ENCODE measurements at places on chromosomes 6 and 20.

DNA sequence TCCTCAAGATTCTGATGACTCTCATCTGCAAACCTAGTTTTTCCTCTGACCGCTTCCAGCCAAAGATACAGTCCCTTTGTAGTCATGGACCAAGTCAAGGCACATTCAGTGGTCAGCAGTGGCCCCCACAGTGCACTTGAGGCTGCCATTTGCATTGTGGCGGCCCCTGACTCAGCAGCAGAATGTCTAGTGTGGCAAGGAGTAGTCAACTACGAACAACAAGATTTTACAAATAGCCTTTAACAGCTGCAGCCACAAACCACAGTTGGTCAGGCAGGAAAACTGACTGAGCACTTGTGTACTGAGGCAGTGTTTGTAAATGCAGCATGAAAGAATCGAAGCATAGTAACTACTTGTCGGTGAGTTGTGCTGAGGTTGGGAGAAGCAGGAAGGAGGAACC lies 49.6 kb downstream of the SLC2A12 start:
- H3K4me3 ChIP-seq = no peak overlapping the region
- no peaks in the 10 kb centered on the region for H3K36me3 ChIP-seq
- no peaks in the 10 kb centered on the region for H3K4me1 ChIP-seq
- no peak for DNase-seq
- no peak overlapping the region for H3K27ac ChIP-seq

- H3K36me3 ChIP-seq = no peaks in the 10 kb centered on the region
- no peak overlapping the region for H3K27ac ChIP-seq
- no peak overlapping the region for H3K4me3 ChIP-seq
These were observed 10.1 kb downstream of the JARID2 start for GRCh38 chr6:15255909-15256395.

DNA sequence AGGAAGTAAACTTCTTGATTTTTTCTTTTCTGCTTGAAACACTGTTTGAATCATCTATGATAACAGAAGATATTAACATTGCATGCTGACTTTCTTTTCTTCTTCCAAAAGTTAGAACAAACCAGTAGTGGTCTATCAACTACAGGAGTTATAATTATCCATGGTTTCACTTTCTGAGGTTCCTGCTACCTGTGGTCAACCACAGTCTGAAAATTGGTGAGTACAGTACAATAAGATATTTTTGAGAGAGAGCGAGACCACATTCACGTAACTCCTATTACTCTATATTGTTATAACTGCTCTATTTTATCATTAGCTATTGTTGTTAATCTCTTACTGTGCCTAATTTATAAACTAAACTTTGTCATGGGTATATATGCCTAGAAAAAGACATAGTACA lies 86.1 kb downstream of the MAP7 start:
- H3K27ac ChIP-seq = no peak overlapping the region
- H3K27me3 ChIP-seq = no peaks in the 10 kb centered on the region
- H3K4me1 ChIP-seq = no peaks in the 10 kb centered on the region
- DNase-seq = no peak

DNA sequence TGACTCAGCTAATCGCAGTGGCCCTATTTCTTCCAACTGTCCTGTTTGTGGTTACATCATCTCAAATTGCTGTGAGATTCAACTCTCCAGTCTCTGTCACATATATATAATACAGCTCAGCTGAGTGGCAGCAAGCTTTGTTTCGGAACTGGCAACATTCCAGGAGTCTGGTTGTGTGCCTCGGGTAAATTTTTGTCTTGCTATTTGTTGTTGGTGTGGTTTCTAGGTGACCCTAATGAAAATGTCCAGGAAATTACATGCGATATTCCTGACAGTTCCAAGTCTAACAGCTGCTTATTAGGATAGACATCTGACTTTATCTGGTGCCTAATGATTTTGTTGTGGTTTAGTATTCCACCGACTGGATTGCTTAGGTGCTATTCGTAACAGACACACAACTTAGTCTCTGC lies 581.8 kb downstream of the CD109 start:
- no peaks in the 10 kb centered on the region for H3K36me3 ChIP-seq
- H3K27me3 ChIP-seq = no peaks in the 10 kb centered on the region
- H3K4me1 ChIP-seq = peaks cover 12% of the 10 kb centered on the region
- no peak for DNase-seq
- no peak overlapping the region for H3K4me3 ChIP-seq

GRCh38 chr6:151390851-151391470 lies 398 bp downstream of the ZBTB2 start:
- peak overlapping the region; percentile 94 for H3K4me3 ChIP-seq
- no peaks in the 10 kb centered on the region for H3K36me3 ChIP-seq
- peak overlapping the region; percentile 100 for H3K27ac ChIP-seq
- peaks cover 27% of the 10 kb centered on the region for H3K4me1 ChIP-seq

GRCh38 chr20:62760471-62760855 lies 35.8 kb upstream of the MRGBP start:
- peaks cover 34% of the 10 kb centered on the region for H3K27me3 ChIP-seq
- H3K4me1 ChIP-seq = no peaks in the 10 kb centered on the region
- H3K36me3 ChIP-seq = no peaks in the 10 kb centered on the region

- no peaks in the 10 kb centered on the region for H3K27me3 ChIP-seq
These were observed 59.5 kb downstream of the TRIM38 start for GRCh38 chr6:26022132-26022472.

DNA sequence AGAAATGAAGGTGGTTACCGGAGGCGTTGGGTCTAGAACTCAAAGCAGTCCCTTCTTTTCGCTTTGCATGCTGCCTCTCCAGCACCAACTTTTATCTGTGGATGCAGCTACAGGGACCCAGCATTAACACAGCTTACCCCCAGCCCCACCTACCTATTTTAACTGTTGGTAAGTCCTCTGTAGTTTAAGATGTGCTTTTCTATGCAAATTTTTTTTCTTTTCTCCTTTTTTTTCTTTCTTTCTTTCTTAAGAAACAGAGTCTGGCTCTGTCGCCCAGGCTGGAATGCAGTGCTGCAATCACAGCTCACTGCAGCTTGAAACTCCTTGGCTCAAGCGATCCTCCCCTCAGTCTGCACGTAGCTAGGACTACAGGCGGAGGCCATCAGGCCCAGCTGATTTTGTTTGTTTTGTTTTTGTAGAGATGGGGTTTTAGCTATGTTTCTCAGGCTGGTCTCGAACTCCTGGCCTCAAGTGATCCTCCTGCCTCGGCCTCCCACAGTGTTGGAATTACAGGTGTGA lies 6.5 kb upstream of the USP45 start:
- peak overlapping the region; percentile 88 for H3K27ac ChIP-seq
- H3K4me1 ChIP-seq = peaks cover 8% of the 10 kb centered on the region
- DNase-seq = peak; percentile 40
- peak overlapping the region; percentile 83 for H3K4me3 ChIP-seq
- H3K27me3 ChIP-seq = no peaks in the 10 kb centered on the region

DNA sequence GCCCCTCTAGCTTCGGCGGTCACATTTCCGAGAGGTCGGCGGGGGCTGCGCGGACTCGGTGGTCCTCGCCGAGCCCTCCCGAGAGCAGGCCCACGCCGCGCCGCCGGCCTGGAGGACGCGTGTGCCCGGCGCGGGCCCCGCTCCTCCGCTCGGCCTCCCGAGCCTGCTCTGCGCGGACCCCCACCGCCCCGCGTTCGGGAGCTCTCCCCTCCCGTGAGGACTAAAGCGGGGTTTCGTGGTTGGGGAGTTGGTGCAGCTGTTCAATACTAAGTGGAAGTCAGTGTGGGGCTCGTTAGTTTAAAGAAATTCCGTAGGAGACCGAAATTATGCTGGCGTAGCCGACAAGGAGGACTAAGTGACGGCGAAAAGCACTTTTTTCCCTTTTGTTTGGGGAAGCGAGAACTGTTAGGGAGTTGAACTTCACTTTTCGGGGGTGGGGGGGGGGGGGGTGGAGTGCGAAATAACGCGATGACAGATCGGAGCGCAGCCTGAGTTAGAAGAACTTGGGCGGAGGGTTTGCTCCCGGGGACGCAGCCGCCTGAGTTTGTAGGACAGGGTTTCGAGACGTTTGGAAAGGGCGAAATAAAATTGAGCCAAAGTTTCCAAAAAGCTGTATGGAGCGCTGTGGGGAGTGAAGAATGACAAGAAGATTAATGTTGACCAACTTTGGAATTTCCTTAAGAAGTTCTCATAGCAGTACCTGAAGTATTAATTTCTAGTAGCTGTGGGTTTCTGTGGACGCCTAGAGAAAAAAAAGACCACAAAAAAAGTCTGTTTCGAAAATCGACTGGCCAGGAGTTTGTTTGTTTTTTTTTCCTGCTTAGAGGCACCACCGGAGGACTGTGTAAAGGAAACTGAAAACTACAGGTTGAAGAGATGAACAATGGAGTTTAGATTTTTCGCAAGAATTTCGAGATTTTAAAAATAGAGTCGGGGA lies 1.4 kb downstream of the QKI start:
- no peaks in the 10 kb centered on the region for H3K36me3 ChIP-seq
- no peaks in the 10 kb centered on the region for H3K27me3 ChIP-seq
- H3K4me3 ChIP-seq = peak overlapping the region; percentile 82
- DNase-seq = peak; percentile 61

GRCh38 chr6:143607974-143608373 lies 69.8 kb upstream of the PHACTR2 start:
- no peak overlapping the region for H3K4me3 ChIP-seq
- H3K27ac ChIP-seq = no peak overlapping the region
- H3K27me3 ChIP-seq = no peaks in the 10 kb centered on the region
- peaks cover 12% of the 10 kb centered on the region for H3K4me1 ChIP-seq
- no peak for DNase-seq

- no peaks in the 10 kb centered on the region for H3K36me3 ChIP-seq
- no peak for DNase-seq
- peaks cover 3% of the 10 kb centered on the region for H3K4me1 ChIP-seq
- H3K4me3 ChIP-seq = no peak overlapping the region
These were observed 169.5 kb upstream of the THEMIS start for GRCh38 chr6:128070406-128070805.

DNA sequence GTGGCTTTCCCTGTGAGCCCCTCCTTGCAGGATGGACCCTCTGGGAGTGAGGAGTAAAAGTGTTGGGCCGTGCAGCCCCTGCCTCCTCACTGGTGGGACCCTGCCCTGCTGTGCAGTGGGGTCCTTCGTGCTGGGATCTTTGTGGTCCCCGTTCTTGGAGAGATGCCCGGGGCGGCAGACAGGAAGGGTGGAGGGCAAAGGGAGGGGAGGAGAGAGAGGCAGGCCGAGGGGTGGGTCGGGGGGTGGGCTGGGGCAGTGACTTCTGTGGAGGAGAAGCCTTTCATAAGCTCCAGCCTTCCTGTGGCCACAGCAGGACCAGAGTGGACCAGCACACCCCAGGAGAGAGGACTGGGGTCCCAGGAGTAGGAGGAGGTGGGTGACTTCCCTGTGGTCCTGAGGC lies at the start of gene COL20A1:
Gene COL20A1 (plus strand): TSS at position 283 of the 400 bp plus-strand sequence. CDS start 1,922 bp downstream, outside the sequence.
- peaks cover 26% of the 10 kb centered on the region for H3K27me3 ChIP-seq
- no peak within 1 kb of the TSS for H3K27ac ChIP-seq
- peaks cover 6% of the 10 kb centered on the region for H3K36me3 ChIP-seq
- no peaks in the 10 kb centered on the region for H3K4me1 ChIP-seq
- no peak within 1 kb of the TSS for H3K4me3 ChIP-seq

DNA sequence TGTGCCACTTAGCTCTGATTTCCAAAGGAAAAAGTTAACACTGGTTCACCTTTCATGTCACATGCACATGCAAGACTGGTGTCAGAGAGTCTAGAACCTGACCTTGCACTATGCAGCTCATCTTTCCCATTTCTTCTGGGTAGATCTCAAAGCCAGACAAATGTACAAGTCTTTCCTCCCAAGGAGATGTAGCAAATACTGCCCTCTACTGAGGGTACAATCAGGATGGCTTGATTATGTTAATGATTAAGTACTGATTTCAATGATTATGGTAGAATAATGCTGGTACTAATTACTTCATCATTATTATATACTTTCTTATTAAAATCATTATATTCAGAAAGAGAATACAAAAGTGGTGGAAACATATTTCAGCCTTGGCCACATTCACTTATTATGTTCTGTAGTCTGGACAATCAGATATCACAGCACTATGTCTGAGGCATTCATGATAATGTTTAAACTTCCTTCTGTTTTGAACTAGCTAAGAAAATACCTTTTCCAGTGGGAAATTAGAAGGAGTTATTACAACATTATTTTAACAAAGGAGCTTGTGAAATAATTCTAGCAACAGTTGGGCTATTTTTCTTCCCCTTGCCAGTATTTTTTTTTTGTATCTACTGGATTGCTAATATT lies 68.5 kb upstream of the FOXO3 start:
- no peak for DNase-seq
- no peaks in the 10 kb centered on the region for H3K27me3 ChIP-seq
- no peak overlapping the region for H3K27ac ChIP-seq
- H3K4me1 ChIP-seq = no peaks in the 10 kb centered on the region
- H3K36me3 ChIP-seq = no peaks in the 10 kb centered on the region
- no peak overlapping the region for H3K4me3 ChIP-seq

- H3K27me3 ChIP-seq = no peaks in the 10 kb centered on the region
- H3K27ac ChIP-seq = peak overlapping the region; percentile 4
- peaks cover 21% of the 10 kb centered on the region for H3K4me1 ChIP-seq
- no peak overlapping the region for H3K4me3 ChIP-seq
These were observed 7.6 kb downstream of the CDKN1A start for GRCh38 chr6:36685926-36686667.

DNA sequence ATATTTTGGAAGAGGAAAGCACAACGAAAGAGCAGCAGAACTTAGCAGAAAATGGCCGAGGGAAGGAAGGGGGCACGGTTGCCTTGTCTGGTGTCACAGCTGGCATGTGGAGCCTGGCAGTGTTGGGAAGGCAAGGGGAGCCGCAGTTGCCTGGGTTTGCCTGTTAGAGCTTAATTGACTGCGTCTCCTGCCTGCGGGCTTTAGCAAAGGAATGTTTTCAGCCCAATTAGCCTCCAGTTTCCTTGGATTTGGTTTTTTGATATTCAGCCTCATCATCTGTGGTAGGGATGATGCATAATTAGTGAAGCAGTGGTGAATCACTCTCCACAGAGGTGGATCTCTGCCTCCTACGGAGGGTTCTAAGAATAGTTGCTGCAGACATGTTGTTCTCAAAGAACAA lies 832.6 kb downstream of the QKI start:
- no peak overlapping the region for H3K27ac ChIP-seq
- H3K4me3 ChIP-seq = no peak overlapping the region
- no peaks in the 10 kb centered on the region for H3K36me3 ChIP-seq
- no peaks in the 10 kb centered on the region for H3K4me1 ChIP-seq
- DNase-seq = no peak
